ENCODE measurements at places on chromosomes 11 and 22.
A peak's percentile ranks its signal among the peaks of the same experiment; 100 is the strongest.

- DNase-seq, result no peak
Measured at GRCh38 chr11:44229098-44229497, 80.8 kb downstream of the ALX4 start.

- no peak for DNase-seq
Measured at GRCh38 chr11:34738237-34738636, 117.3 kb downstream of the EHF start.

DNA sequence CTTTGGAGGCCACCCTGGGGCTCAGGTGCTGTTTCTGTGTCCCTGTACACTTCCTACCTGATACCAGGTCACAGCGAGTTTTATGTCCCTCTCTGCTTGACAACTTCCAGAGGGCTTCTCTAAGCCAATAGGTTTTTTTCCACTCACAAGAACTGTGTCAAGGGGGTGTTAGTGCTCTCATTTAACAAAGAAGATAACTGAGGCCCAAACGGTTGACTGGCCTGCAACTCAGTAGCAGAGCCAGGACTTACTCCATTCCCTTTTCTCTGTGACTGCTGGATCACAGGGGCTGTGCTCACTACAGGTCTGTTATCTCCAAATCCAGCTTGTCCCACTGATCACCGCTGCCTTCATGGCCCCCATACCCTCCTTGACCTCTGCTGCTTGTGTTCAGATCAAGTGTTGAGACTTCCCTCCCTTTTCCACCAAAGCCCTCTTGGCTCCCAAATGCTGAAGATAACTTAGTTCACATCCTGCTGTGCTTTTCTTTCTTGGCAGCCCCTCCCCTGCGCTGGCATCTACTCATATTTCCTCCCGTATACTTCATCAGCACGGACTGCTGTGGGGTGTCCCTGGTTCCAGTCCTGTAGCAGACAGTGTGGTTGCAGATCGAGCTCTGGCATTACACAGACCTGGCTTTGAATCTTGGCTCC, 41.3 kb downstream of the POU2F3 start:
- DNase-seq, result no peak

GRCh38 chr11:19712281-19713195, at the start of gene NAV2:
NAV2 (plus strand) TSS chr11:19712837; CDS start chr11:19713696, 859 bp downstream.
- peak; percentile 48 for DNase-seq

DNA sequence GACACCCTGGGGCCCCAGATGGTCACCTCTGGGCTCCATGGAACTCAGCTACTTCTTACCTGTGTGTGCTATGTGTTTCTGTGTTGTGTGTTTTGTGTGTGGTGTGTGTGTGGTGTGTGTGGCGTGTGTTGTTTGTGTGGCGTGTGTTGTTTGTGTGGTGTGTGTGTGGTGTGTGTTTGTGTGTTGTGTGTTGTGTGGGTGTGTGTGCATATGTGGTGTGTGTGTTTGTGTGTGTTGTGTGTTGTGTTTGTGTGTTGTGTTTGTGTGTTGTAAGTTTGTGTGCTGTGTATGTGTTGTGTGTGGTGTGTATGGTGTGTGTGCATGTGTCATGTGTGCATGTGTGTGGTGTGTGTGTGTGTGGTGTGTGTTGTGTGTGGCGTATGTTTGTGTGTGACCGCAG, 3.8 kb upstream of the WNT7B start:
- no peak for DNase-seq

DNA sequence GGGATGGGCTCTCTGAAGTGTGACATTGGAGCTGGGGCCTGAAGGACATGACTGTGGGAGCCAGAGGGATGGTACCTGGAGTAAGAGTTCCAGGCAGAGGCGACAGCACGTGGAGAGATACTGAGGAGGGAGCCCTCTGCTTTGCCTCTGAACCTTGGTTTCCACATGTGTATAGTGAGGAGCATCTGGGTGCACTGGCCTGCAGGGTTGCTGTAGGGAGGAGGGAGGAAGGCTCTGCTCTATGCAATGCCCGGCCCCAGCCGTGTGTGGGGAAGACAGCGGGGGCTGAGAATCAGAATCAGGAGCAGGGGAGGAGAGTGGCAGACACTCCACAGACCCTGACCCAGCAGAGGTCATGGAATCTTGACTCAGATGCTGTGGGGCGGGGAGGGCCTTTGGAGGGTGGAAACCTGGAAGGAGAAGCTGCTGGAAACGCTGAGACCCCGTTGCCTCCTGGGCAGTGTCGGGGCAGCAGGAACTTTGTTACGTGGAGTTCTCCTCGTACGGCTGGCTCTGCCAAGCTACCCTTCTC, 4.0 kb downstream of the SCYL1 start:
- no peak for DNase-seq

DNA sequence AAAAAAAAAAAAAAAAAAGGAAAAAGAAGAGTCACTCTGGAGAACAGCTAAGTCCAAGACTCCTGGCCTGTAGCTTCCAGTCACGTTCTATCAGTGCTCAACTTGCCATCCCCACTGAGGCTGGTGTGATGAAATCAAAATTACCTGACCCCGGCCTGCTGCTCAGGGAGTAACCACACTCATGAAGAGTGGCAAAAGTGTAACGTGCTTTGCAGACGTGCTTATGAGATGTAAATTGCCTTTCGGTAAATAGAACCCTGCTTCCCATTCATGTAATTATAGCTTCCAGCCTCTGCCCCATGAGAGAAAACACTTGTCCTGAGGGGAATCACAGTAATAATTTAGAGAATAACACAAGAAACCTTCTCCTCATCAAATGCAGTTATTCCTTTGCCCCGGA, 28.2 kb upstream of the CHKA start:
- no peak for DNase-seq

DNA sequence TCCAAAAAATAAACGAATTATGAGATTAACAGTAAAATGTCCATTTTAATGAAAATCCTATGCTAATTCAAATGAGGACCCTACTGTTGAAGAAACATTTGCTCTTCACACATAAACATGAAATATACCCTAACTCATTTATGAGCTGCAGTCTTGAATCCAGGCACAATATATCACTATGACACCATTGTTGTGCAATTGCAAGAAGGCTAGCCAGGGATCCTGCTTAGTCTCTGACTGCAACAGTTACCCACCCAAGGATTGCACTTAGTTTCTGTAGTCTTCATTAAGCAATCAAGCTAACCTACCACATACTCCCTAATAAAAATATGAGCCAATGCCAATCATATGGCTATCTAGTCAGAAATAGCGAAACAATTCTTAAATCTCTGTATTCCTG, 981.0 kb upstream of the FAT3 start:
- no peak for DNase-seq

DNA sequence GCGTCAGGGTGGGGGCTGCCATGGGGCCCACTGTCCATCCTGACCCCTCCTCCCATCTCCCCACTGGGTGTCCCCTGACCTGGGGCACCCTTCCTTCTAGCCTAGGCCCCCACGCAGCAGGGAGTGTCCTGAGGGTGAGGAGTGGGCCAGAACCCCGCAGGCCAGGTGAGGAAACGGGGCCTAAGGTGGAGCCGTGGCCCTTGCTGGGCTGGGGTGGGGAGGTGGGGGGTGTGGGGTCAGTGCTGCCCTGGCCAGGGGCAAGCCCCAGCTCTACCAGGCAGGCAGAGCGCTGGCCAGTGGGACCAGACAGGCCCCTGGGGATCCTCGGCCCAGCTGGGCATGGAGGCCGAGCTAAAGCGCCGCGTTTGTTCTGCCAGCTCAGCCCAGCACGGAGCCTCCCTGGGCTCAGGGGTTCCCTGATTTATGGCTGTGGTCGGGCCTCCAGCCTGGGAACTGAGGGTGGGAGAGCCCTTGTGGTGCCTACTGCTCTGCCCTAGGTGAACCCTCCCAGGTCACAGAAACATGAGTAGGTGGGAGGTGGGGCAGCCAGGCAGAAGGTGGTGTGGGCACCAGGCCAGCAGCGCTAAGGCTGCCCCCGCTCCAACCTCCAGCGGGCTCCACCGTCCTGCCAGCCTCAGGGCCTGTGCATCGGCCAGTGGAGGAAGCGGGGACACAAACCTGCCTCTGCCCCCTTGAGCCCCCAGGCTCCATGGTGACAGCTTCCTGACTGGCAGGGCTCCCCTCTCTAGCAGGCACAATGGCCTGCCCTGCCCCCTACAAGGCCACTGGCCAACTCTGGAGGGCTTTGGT, 22.4 kb downstream of the TRMU start:
- no peak for DNase-seq

GRCh38 chr11:107741044-107741823, 29.4 kb upstream of the SLN start:
- no peak for DNase-seq

DNA sequence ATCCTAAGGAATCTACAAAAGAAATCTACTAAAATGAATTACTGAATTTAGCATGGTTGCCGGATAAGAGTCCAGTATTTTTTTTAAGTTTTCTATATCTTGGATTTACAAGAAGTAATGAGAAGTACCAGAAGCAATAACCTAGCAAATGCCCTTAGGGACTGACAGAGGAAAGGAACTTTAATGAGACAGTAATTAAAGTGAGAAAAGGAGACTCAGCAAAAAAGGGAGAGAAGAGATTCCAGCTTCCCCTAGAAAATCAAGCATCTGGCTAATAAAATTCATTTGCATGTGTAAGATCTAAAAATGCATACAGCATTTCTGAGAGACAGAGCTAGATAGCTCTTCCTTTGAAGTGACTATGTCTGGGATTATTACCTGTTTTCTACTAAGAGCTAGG, 39.1 kb downstream of the IZUMO1R start:
- no peak for DNase-seq

DNA sequence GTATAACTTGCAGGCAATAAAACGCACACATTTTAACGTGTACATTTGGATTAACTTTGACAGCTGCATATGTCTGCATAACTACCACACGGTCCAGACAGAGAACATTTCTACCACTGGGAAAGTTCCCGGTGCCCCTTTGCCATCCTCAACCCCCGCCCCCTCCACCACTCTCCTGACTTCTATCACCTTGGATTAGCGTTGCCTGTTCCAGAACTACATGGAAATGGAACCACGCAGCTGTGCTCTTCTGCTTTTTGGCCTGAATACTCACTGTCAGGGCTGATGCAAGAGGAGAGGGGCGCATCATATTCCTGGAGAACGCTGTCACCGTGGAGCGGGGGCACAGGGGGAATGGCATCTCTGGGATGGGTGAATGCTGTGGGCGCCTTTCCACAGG, 62.1 kb downstream of the LRP5 start:
- DNase-seq, result no peak

DNA sequence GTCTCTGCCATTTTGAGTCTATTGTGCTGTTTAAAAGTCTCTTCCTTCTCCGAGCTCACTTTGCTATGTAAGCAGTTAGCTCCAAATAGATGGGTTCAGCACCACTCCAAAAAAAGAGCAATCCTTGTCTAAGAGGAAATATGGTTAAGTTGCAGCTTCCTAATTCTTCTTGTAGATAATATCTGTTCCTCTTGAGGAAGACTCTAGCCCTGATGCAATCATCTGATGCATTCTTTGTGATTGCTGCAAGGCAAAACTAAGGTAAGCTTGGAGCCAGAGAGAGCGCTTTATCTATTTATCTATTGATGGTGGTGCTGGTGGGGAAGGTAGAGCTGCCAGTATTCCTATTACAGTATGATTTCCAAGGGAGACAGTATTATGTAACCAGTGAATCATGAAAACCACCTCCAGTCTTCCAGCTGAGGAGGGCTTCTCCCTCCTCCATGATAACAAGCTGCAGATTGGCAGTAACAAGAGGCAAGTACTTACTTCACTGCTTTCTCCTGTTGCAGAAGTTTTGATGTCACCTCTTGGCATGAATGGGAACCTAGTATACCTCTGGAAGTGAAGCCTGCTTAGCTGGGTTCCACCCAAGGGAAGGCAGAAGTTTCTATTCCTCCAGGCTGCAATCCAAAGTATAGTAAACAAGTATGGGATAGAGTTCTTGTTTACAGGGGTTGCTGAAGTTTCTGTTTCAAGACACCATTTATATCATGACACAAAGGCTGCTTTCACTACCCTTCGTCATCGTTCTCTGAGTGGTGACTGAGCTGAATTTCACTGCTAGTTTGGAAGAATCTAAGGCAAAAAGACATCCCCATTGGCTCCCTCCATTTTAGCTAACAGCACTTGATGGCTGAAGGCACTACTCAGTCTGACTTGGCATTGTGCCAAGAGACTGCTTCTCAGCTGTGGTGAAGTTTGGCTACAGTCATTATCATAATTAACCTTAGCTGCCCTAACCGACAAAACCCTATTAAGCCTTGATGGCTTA, 49.7 kb downstream of the FDX1 start:
- DNase-seq, result no peak

DNA sequence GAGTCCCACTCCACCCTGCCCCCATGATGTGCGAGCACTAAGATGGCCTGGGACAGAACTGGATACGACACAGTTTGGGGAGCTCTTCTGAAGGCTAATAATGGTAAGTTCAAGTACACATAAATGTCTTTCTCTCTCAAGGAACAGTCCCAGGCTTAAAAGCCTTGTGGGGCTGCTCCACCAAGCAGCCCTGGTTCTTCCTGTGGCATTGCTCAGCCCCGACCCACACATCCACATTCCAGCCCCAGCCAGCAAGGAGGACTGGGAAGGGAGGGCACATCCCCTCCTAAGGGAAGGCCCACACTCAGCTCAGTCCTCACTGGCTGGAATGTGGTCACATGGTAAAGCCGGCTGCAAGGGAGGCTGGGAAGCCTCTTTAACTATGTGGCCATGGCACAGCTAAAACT, 13.3 kb upstream of the MB start:
- DNase-seq, result no peak

- DNase-seq, result no peak
Measured at GRCh38 chr11:15148169-15148568, 33.4 kb downstream of the INSC start.

- DNase-seq, result no peak
Measured at GRCh38 chr22:44026066-44026629, 2.0 kb downstream of the PARVB start.

GRCh38 chr11:11604370-11604990, 17.3 kb downstream of the GALNT18 start:
- DNase-seq, result no peak

DNA sequence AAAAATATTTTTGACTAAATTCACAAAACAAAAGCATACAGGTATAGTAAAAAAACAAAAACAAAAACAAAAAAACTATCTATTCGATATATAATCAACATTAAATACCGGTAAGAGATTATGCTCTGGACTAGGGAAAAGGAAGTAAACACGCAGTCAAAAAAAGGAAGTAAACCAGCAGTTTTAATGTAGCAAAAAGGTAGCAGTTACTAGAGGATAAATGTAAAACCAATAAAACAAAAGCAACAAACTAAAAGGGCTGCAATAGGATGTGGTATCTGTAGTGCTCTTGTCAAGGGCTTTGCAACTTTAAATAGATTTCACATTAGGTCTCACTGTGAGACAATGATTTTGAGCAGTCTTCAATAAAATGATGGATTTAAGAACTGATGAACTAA, 2.4 kb downstream of the TRIM22 start:
- DNase-seq, result no peak

- no peak for DNase-seq
Measured at GRCh38 chr11:113234888-113235287, 79.5 kb upstream of the TTC12 start.

- DNase-seq, result no peak
Measured at GRCh38 chr11:85886089-85887056, 31.2 kb downstream of the CCDC83 start.
